ENCODE measurements at places on chromosomes 2 and 18.

DNA sequence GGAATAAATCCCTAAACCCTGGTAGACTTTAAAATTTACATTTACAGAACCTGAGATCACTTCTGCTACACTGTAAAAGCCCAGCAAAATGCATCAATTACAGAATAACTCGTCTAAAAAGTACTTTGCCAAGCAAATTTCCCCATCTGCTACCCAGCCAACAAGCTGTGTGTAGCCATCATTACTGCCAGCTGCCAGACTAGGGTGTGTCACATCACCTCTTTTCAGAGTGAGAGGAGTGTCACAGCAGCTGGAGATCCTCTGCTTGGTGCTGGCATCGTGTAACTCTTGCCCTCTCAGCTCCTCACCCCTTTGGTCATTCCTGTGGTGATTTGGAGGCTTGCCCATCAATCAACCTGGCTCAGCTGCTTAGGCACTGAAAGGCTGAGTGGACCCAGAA, 340.4 kb upstream of the MMADHC start:
- DNase-seq, result no peak

- DNase-seq, result no peak
Measured at GRCh38 chr2:218437969-218438368, 19.0 kb downstream of the VIL1 start.

- no peak for DNase-seq
Measured at GRCh38 chr2:208013285-208014178, 11.8 kb downstream of the PLEKHM3 start.

DNA sequence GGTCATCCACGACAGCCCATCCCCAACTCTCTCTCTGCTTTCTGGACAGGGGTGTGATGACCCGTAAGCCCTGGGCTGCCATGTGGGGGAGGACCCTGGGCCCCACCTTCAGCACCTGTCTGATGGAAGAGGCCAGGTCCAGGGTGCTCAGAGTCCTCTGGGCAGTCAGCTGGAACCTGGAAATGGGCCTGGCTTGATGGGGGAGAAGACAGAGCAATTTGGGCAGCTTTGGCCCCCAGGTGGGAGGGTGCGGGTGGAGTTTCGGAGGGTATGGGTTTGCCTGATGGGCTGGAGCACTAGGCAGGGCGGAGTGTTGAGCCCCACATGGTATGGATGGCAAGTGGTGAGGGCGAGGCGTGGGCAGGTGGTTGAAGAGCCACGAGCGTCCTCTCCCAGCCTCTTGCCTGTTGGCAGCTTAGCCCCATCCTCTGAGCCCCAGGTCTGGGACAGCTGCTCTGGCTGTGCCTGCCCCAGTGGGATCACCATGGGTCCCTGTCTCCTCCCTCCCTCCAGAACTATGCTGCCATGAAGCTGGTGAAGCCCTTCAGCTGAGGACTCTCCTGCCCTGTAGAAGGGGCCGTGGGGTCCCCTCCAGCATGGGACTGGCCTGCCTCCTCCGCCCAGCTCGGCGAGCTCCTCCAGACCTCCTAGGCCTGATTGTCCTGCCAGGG, 232.7 kb downstream of the DYSF start:
- DNase-seq, result no peak

DNA sequence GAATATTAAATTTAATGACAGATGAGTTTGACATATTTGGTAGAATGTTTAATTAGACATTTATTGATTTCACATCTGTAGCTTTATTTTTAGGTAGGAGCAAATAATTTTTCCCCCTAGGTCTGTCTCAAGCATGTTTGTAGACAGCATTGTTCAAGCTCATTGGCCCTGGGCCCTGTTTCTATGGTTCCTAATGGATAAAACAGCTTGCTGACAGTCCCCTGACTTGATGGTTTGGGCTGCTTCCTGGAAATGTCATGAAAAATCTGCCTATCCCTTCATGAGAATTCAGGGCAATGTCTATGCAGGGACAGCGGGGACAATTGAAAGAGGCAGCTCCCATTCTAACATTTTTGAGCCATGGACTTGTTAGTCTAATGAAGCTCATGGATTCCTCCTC, 14.6 kb upstream of the MEP1B start:
- no peak for DNase-seq

- no peak for DNase-seq
Measured at GRCh38 chr2:179422037-179422643, 157.5 kb upstream of the SESTD1 start.

Data from stimulated activated CD8-positive, alpha-beta memory T cell treated with anti-CD3 and anti-CD28 coated beads, Interleukin-4, amount 100 ng/mL, for 4 hours (primary cell).